CD4-positive, alpha-beta T cell treated with Interleukin-15 for 1 hour (primary cell): ENCODE measurements at places on chromosomes 5 and 9.

- DNase-seq = no peak
These were observed 246.3 kb upstream of the TAS2R1 start for GRCh38 chr5:9876451-9876850.

DNA sequence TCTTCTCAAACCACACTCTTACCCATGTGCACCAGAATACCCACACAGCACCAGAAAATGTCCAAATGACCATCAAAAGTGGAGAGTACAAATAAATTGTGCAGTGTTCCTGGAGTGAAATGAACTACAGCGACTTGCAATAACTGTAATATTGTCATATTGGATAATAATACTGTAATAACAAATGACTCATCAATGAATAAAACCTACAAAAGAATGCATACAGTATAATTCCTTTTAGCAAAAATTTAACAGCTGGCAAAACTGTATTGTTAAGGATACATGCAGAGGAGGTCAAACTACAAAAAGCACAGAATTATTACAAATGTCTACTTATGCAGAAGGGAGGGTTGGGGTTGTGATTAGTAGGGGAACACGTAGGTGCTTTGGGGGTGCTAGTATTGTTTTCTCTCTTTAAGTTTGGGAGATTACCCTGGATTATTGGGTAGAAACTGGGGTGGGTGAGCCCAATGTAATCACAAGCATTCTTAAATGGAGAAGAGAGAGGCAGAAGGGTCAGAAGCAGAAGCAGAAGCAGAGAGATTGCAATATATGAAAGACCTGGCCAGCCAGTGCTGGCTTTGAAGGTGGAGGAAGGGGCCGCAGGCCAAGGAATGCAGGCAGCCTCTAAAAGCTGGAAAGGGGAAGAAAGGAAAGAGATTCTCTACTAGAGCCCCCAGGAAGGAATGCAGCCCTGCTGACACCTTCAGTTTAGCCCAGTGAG is 21.8 kb downstream of the IRF1 start:
- DNase-seq = no peak

GRCh38 chr9:96413302-96414221 is 4.6 kb downstream of the ZNF367 start:
- DNase-seq = no peak

- DNase-seq = no peak
These were observed 112.8 kb downstream of the MAPKAP1 start for GRCh38 chr9:125594223-125594610.

GRCh38 chr5:125499636-125500332 is 753.3 kb upstream of the ZNF608 start:
- no peak for DNase-seq

DNA sequence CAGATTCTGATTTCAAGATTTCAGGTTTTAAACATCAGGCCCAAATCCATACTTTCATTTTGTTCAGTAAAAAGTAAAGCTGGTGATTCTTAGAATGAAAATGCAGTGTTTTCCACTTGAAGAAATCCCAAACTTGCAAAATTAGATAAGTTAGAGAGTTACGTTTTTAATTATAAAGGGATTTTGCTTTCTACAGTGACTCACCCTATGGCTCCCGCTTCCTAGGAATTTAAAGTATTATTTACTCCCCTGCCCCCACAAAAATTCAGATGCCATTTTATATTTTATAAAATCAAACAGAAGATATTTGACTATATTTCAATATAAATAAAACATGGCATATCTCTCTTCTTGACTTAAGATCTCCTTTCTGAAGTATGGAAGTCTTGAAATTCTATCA is 402.9 kb downstream of the ZSWIM6 start:
- no peak for DNase-seq

DNA sequence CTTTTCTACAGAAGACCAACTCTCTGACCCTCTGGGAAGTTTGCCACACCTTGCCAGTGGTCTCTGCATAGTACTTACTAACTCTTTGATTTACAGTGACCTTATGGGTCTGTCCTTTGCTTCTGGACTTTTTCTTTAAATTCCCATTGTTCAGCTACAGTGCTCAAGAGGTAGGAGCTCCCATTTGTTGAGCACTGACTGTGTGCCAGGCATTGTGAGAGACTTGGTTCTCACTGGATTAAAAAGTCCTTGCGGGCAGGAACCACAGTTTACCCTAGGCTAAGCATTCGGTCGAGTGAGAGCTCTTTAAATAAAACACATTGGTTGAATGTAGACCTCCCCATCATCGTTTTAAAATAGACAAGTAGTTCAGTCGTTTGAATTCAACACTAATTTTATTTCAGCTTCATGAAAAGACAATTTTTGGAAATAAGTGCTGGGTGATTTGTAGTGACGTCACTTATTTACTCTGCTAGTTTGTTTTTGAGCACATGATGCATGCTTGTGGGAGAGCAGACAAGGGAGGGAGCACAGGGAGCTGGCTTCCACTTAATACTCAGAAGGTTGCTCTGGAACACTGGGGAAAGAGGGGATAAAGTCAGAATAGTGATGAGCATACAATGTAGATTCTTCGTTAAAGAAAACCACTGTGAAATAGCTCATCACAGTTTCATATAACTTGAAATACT is 27.1 kb downstream of the RASGRF2 start:
- no peak for DNase-seq

GRCh38 chr9:112086627-112087026 is 88.5 kb downstream of the SUSD1 start:
- no peak for DNase-seq

GRCh38 chr5:40220260-40220659 is 459.5 kb upstream of the PTGER4 start:
- no peak for DNase-seq

GRCh38 chr5:58246461-58246944 is 213.4 kb downstream of the PLK2 start:
- DNase-seq = no peak

DNA sequence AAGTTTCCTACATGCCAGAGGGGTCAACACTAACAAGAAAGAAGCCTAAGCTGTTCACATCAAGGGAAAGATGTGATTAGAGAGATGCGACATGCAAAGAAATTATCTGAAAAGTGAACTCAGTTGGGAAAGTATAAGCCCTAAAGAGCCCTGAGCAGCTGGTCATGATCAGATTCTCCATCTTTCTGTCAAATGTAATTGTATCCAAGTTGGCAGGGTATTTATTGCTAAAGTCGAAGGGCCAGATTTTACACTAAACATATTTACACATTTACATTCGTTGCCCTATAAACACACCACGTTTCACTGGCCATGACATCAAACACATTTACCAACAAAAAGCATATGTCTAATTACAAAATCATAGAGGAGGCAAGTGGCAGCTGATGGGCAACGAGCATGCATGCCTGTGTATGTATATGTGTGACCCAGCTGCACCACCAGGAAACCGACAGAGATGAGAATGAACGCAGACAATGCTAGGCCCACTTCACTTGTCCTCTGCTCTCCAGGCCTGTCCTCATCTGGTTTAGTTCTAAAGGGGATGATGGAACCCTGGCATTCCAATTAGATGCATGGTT is 6.3 kb downstream of the FOXD1 start:
- no peak for DNase-seq

DNA sequence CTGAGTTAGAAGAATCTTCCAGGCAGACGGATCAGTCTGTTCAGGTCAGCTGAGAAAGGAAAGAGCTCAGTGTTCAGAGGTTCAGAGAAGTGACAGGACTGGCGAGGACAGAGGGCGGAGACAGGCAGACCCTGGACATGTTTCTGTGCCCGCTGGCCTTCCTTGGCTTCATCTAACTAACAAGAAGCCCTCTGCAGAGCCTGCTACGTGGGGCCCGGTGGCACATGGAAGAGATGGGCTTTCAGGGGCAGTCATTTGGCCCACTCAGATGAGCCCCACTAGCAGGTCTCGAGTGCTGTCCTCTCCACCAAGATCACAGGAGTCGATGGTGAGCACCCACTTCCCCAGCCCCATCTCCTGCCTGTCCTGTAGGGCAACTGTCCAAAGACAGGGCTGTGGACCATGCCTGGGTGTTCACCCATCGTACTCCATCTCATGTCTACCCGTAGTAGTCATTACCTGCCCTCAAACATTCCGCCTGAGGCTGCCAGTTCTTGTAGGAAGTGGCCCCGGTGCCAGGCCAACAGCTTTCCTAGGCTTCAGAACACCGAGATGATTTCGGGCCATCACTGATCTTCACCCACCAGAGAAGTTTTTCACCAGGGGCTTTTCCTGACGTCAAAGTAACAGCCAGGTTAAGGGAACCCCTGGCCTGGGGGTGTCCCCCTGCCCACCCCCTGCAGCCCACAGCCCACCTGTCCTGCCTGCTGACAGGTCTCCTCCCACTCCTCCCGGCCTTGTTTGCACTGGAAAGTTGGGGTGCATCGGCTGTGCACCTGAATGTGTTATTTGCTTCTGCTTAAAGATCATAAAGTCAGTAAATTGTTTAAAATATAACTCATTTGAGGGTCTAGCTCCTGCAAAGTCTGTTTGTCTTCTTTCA is 14.0 kb downstream of the IRX2 start:
- DNase-seq = no peak

DNA sequence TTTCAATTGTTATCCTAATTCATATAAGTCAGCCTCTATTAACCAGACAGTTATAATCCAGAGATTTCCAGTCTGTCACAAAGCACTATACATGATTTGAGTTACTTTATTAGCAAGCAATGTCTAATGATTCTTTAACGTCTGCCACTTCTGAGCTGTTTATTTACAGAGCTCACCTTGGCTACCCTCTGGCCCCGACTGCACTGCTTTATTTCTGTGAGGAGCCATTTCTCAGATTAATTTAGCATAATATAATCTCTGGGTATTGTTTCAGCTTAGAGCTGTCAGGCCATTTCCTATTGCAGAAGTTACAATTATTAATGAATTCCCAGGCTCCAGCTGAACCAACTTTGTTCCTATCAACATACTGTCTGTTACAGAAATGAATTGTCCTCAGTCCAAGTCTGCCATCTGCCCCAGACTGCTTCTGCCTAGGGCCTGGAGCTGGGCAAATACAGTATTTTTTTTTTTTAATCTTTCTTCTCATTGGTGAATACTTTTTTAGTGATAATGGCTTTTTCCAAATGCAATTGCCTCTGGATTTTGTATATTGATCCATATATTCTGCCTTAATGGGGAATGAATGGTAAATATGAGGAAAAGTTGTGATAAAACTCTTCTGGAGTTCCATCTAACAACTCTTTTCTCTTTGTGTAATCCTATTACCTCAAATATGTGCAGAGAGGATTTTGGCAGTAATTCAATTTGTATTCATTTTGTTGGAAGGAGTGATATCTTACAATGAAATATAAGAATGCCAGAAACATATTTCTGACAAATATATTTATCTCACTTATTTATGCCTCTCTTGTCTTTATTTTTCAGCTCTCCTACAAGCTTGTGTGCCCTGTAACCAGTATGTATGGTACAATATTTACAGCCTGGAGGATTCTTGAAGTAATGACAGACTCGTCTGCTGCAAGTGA is 104.7 kb downstream of the FOCAD start:
- no peak for DNase-seq

GRCh38 chr9:17130291-17130690 is 4.5 kb upstream of the CNTLN start:
- DNase-seq = no peak

DNA sequence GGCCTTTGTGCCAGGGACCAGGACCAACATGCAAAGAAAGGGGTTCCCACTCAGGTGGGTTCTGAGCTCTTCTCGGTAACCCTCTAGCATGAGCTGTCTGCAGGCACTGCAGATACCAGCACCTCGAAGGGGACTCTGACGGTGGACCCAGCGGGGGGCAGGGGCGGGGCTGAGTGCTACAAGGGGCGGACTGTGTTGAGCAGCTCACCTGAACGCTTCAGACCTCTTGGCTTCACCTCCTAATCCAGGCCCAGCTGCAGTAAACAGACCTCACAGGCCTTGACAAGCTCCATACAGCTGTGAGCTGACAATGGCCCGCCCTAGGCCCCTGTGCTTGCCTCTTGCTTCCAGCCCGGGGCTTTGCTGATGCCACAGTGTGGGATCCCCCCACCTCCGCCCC is 48.4 kb downstream of the C9orf50 start:
- DNase-seq = no peak

DNA sequence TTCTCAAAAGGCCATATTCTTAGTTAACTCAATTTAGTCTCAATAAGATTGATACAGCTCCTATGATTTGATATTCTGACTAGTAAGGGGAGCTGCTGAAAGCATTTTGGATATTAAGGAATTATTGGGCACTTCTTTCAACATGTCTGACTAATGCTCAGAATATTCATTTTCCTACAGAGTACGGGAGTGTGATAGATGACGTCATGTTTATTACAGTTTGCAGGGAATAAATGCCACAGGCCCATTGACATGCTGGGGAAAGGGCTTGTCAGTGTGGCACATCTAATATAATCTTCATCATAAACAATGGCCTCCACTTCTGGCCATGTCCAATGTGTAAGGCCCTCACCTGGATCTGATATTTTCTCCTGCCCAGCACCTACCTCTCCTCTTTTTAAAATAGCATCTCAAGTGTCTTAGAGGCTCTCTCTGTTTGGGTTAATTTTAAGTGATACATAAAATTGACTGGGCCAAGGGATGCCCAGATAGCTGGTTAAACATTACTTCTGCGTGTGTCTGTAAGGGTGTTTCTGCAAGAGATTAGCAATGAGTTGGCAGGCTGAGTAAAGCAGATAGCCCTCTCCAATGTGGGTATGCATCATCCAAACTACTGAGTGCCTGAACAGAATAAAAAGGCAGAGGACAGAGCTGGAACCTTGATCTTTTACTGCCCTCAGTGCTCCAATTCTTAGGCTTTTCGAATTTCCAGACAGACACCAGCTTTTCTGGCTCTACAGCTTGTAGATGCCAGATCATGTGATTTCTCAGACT is 99.3 kb downstream of the SLC24A2 start:
- no peak for DNase-seq

- no peak for DNase-seq
These were observed 621.3 kb upstream of the ZNF608 start for GRCh38 chr5:125367702-125368101.

GRCh38 chr9:121354141-121354540 is 15.9 kb downstream of the STOM start:
- DNase-seq = no peak

DNA sequence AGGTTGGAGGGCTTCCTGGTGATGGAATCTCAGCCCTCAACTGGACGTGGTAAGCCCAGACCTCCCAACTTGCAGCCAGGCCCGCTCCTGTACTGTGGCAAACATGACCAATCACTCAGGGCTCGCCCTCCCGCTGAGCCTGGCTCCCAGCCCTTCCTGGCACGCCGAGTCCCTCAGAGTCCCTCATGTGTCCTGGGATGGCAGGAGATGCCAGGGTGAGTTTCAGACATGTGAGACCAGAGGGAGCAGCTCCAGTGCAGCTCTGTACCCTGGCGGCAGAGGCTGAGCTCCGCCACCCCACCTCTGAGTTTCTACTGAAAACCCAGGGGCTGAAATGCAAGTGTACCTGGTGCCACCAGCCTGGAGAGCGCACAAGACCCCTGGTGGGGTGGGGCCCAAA is 42.0 kb upstream of the RXRA start:
- no peak for DNase-seq
